ENCODE measurements at places on chromosomes 2 and 18. TPM values are rescaled to one million over a fixed set of nuclear protein-coding genes. Genes with fewer than 3 reads are reported as not detected.

TMEFF2 gene
- total RNA-seq: 2.0 TPM

COPS7B gene
- 58.4 TPM for total RNA-seq

AQP12B gene
- not detected for total RNA-seq

DNA sequence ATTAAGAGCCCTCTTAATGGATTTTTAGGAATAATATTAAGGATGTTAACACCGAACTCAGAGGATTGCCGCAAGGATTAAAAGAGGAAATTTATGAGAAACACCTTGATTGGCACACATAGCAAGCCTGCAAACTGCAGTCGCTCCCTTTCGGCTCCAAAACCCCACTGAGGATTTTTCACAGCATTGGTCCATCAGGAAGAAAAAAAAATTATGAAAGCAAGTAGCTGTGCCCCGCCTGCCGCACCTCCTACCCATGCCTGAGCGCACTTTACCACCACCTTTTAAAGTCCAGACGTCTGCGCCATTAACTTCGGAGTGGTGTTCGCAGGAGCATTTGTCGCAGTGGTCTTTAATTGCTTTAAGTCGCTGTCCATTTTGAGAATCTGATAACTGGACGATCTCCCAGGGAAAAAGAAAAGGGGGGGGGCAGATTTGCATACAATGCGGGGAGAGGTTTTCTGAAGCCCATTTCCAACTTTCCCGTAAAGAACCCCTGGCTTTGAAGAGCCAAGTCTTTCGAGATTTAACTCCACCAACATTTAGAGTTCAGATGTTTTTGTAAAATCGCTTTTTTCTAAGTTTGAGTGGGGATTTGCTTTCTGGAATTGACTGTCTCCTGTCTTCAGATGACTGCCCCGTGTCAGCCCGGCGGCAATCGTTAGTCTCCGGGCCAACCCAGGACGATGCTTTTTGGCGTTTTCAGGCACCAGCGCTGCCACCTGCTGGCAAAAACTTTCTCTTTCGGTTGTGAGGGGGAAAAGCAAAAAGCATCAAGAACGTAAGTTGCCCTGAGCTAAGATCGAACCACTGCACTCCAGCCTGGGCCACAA lies 913 bp upstream of the TRABD2A start:
- peaks cover 19% of the 10 kb centered on the region for H3K4me1 ChIP-seq
- peak overlapping the region; percentile 79 for H3K4me3 ChIP-seq
- H3K27ac ChIP-seq: peak overlapping the region; percentile 23
- DNase-seq: peak; percentile 65

SCN9A gene
- total RNA-seq: 23.7 TPM

DNA sequence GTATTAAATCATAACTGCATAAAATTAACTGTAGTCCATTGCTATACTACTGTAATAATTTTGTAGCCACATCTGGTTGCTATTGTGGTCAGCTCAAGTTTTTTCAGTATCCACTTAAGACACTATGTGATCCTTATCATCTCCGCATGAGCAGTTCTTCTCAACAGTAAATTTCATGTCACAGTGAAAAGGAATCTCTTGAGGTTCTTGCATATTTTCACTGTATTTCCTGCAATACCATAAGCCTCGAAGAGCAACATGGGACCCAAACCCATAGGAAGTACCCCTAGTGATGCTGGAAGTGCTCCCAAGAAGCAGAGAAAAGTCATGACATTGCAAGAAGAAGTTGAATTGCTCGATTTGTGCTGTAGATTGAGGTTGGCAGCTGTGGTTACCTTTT lies 86.7 kb downstream of the LDLRAD4 start:
- no peaks in the 10 kb centered on the region for H3K27me3 ChIP-seq
- H3K4me1 ChIP-seq: no peaks in the 10 kb centered on the region
- H3K27ac ChIP-seq: no peak overlapping the region
- H3K4me3 ChIP-seq: no peak overlapping the region
- no peak for DNase-seq

Measured in progenitor cell of endocrine pancreas (in vitro differentiated cells).